NT2/D1 (cell line): ENCODE measurements at places on chromosomes 13 and 19.

DNA sequence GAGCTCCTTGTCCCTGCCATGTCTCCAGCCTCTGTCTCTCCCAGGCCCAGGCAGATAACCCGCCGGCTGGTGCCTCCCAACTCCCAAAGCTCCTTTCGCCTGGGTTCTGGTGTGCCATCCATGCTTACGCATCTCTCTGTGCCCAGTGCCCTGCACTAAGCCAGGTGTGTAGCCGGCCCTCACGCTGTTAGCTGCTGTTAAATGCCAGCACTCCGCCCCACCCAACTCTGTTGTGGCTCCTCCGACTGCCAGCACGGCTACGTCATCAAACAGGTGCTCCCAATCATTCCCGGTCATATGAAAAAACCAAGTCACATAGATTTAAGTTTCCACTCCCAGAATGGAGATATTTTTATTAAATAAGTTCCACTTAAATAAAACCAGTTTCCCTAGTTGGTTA lies 7.0 kb upstream of the HSPH1 start:
- DNase-seq: no peak

DNA sequence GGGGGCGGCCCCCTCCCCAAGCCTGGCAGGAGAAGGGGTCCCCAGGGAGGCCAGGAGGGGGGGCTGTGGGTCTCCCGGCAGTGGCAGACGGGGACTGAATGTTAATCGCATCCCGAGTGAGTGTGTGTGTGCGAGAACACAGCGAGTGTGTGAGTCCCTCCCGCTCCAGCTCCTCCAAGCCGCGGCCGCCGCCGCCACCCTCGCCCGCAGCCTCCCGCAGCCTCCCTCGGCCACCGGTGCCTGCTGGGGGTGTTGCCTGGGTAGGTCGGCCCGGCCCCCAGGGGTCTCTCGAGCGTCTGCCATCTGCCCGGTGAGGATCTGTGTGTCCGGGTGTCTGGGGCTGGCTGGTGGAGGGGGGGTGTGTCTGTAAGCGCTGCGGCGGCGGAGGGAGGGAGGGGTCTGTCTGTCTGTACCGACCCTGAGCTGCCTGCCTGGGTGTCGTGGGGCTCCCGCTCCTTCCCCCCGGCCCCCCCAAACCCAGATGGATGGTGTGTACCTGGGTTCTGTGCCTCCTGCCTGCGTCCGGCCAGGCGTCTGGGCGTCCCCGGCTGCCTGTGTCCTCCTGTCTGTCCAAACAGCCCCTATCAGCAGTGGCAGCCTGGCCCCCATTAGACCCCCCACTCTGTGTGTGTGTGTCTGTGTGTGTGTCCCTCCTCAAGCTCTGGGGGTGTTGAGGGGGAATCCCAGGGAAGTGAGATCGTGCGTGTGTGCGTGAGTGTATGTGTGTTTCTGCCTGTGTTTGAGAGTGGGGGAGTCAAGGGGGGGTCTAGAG lies at the start of gene GRIN2D:
GRIN2D (plus strand) TSS at position 110 of the 772 bp plus-strand sequence. CDS start 4,725 bp downstream, outside the sequence.
- DNase-seq: no peak

DNA sequence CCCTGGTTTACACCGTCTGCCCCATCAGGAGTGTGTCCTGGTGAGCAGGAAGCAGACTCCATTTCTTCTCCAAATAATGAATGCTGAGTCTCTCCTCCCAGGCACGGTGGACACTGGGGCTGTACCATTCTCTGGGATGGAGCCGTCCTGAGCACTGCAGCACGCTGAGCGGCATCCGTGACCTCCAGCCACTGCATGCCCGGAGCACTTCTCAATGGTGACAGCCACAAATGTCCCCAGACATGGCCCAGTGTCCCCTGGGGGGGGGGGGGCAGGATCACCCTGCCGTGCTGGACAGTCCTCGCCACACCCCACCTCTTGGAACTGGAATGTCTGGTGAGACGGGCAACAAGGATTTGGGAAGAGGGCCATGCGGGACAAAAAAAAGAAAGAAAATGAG lies 37.4 kb downstream of the GNG7 start:
- DNase-seq: no peak

DNA sequence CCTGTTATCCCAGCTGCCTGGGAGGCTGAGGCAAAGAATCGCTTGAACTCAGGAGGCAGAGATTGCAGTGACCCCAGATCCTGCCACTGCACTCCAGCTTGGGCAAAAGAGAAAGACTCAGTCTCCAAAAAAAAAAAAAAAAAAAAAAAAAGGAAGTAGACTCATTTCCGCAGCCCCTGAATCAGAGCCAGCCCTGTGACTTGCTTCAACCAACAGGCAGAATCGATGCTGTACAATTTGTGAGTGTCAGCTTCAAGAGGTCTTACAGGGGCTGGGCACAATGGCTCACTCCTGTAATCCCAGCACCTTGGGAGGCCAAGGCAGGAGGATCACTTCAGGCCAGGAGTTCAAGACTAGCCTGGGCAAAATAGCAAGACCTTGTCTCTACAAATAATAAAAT lies 12.8 kb downstream of the ANKRD27 start:
- no peak for DNase-seq

- DNase-seq: no peak
Observed at GRCh38 chr13:40502236-40502635, 164.2 kb downstream of the FOXO1 start.

- DNase-seq: no peak
Observed at GRCh38 chr19:29537601-29538000, 11.8 kb downstream of the VSTM2B start.

DNA sequence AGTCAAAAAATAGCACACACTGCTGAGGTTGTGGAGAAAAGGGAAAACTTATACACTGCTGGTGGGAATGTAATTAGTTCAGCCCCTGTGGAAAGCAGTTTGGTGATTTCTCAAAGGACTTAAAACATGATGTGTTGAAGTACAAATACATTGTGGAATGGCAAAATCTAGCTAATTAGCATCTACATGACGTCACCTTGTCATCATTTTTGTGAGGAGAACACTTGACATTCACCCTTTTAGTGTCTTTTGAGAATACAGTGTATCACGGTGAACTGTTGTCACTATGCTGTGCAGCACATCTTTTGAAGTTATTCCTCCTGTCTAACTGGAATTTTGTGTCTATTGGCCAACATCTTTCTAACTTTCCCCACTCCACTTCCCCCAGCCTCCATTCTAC lies 5.6 kb downstream of the OR7A10 start:
- no peak for DNase-seq

- DNase-seq: no peak
Observed at GRCh38 chr13:64936879-64937278, 2293.3 kb downstream of the PCDH9 start.

- no peak for DNase-seq
Observed at GRCh38 chr13:114099191-114099590, 33.2 kb downstream of the RASA3 start.

GRCh38 chr19:38617283-38617763 lies 430 bp downstream of the MAP4K1 start:
- no peak for DNase-seq

GRCh38 chr13:99154064-99154463 lies 46.6 kb upstream of the UBAC2 start:
- DNase-seq: no peak

GRCh38 chr19:44909775-44910174 lies 4.2 kb downstream of the APOE start:
- DNase-seq: no peak

- DNase-seq: no peak
Observed at GRCh38 chr13:22014469-22014868, 343.6 kb downstream of the FGF9 start.

- no peak for DNase-seq
Observed at GRCh38 chr13:27641711-27642502, 20.2 kb downstream of the POLR1D start.

GRCh38 chr19:279656-280055 lies 11.5 kb downstream of the PLPP2 start:
- DNase-seq: no peak

DNA sequence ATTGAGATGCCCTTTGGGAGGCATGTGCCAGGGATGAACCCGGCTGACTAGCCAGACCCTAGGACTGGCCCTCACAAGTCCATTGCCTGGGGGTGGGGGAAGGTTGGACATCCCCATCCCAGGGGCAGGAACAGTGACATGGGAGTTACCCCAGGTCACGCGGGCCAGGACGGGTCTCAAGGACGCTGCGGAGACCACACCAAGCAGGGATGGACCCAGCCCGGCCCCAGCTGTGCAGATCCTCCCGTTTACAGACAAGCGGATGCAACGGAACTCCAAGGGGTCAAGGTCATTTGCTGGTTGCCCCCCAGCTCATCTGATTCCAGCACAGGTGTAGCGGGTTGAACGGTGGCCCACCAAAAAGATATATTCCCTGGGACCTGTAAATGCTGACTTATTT lies 20.0 kb downstream of the F2RL3 start:
- DNase-seq: no peak

DNA sequence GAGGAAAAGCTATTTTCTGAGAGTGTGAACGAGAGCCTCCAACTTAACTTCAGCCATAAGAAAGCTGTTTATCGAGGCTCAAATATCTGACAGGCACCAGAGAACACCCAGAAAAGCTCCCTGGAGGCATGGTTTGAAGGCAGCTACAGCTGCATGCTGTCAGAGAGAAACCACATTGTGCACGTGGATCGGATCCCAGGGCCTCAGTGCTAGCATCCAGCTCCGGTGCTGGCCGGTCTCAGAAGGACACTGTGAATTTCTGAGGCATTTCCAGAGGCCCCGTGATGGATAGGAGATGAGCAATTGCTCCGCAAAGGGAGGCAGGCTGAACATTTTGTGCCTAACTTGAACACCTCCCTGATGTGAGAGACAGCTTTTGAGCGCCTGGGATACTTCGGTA lies 315.7 kb downstream of the FGF9 start:
- no peak for DNase-seq

DNA sequence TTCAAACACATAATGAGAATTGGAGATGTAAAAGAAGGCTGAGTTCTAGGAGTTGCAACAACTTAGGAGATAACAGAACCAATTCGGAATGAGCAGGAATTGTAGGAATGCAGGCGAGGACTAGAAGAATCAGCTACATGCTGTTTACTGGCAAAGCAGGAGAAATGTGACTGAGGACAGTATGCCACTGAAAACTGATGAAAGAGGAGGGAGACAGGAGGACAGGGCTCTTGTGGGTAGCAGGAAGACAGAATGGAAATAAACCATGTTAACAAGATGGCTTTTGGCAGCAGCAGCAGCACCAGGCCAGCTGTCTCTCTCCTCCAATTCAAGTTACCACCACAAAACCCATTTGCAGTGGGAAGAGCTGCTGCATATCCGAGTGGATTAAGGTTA lies 91.0 kb upstream of the SLC15A1 start:
- no peak for DNase-seq

DNA sequence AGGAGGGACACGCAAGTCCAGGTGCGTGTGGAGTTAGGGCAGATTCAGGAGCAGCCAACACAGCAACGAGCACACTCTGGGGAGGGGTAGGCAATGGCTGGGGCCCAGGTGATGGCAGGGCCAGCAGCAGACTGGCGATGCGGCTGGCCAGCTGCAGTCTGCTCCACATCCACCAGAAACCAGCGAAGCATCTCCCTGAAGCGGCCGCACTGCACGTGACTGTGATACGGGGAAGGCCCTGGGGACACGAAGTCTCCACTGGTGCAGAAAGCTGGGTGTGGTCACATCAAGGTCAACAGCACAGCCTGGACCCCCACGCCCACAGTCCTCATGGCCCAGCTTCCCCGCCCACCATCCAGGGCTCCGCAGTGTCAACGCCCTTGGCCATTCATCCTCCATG lies 21.3 kb upstream of the EPHX3 start:
- DNase-seq: no peak

DNA sequence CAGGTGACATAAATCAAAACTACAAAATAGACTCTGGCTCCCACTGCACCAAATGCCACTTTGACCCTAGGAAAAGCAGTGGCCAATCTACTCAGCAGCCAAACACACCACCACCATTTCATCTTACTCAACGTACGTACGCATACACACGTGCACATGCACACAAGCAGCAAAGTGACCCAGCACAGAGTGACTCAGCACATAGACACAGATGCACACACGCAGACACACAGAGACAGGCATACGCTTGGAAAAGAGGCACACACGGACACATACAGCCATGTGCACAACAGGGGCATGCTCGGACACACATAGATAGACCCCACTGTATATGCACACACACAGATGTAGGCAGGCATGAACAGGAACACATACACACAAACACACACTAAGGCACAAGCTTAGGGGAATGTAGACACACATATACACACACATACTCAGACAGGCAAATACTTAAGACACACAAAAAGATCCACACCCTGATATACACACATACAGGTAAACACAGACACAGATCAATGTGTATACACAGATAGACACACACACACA lies 37.3 kb downstream of the PEPD start:
- DNase-seq: no peak

DNA sequence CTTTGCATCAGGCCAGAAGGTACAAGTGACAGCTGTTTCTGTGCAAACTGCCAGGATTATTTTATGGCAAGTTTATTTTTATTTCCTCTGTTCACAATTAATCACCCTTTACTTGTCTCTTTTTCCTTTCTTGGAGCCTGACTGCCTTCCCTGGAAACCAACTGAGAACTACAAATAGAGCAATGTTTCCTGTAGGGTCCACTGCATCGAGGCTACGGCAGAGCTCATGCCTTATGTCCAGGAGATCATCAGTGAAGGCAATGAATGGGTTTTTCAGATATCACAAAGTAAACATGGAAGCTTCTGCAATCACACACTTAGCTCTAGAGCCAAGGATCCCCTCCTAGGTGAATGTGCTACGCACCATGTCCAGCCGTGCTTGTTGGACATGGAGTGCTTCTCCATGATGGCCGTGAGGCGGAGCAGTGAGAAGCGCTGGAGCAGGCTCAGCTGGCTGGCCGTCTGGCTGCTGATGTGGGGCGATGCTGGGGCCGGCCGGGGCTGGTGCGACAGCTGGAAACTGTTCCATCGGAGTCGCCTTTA lies 110.9 kb downstream of the KL start:
- no peak for DNase-seq

- no peak for DNase-seq
Observed at GRCh38 chr13:112486386-112487126, 101.4 kb downstream of the TUBGCP3 start.

DNA sequence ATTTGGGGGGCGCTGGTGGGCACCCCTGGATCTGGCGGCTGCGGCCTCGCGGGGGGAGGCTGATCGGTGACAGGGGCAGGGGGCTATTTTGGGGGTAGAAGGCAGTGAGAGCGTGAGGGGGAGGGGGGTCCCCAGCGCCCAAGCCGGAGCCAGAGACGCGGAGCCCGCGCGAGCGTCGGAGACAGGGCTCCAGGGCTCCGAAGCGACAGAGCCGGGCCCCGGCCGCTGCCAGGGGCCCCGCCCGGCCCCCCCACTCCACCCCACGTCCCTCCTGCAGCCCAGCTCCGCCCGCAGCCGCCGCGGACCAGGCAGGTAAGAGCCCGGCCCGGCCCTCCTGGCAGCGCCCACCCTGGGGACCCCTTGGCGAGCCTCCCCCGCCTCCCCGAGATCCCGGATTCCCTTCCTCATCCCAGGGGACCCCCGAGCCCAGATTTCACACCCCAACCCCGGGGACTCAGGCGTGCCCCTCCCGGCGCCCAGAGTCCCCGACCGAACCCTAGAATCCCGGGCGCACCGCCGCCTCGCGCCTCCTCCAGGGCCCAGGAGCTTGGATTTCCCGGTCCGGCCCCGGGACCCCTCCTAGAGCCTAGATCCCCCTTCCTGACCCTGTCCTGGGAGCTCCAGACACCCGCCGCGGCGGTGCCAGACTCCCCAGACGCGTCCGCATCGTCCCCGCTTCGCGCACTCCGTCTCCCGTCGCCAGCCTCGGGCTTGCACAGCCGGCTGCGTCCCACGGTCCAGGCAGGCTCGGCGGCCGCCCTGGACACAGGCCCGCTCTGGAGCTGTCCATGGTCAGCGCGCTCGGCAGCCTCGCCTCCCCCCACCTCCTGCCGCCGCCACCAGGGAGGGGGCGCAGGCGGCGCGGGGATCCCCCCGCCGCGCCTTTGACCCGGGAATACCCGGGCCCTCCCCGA lies at the start of gene PPFIA3:
PPFIA3 (plus strand) TSS at position 134 of the 914 bp plus-strand sequence. CDS start 8,330 bp downstream, outside the sequence.
- DNase-seq: no peak
